ENCODE measurements at places on chromosomes 2 and 18. TPM values are rescaled to one million over a fixed set of nuclear protein-coding genes. Genes with fewer than 3 reads are reported as not detected.

DNA sequence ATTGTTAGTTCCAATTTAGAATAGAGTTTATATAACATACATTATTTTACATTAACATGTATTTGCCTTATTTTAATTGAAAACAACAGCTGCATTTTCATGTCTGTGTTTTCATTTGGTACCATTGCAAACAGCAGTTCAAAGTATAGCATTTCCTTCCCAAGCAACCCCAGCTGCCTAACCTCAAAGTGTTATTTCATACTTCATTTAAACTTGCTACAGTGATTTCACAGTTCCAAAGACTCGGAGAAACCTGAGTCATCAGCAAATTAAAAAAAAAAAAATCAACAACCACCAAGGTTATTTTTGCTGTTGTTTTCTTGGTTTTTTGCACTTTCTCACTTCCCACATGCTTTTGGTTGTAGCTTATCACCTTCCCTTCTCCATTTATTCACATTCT lies 236.5 kb upstream of the SPHKAP start:
- DNase-seq: no peak
- H3K27me3 ChIP-seq: no peaks in the 10 kb centered on the region
- no peak overlapping the region for H3K4me3 ChIP-seq
- H3K36me3 ChIP-seq: no peaks in the 10 kb centered on the region
- H3K27ac ChIP-seq: no peak overlapping the region

- no peaks in the 10 kb centered on the region for H3K4me1 ChIP-seq
- no peaks in the 10 kb centered on the region for H3K36me3 ChIP-seq
- H3K27ac ChIP-seq: no peak overlapping the region
These were observed 55.7 kb upstream of the SLC39A10 start for GRCh38 chr2:195601361-195601760.

- peaks cover 10% of the 10 kb centered on the region for H3K36me3 ChIP-seq
- no peaks in the 10 kb centered on the region for H3K4me1 ChIP-seq
- no peaks in the 10 kb centered on the region for H3K27me3 ChIP-seq
These were observed 42.3 kb downstream of the DARS1 start for GRCh38 chr2:135942936-135943688.

- no peak for DNase-seq
- peaks cover 6% of the 10 kb centered on the region for H3K4me1 ChIP-seq
- H3K4me3 ChIP-seq: no peak overlapping the region
- no peaks in the 10 kb centered on the region for H3K27me3 ChIP-seq
- no peak overlapping the region for H3K27ac ChIP-seq
These were observed 190.6 kb downstream of the TPGS2 start for GRCh38 chr18:36638224-36638623.

DNA sequence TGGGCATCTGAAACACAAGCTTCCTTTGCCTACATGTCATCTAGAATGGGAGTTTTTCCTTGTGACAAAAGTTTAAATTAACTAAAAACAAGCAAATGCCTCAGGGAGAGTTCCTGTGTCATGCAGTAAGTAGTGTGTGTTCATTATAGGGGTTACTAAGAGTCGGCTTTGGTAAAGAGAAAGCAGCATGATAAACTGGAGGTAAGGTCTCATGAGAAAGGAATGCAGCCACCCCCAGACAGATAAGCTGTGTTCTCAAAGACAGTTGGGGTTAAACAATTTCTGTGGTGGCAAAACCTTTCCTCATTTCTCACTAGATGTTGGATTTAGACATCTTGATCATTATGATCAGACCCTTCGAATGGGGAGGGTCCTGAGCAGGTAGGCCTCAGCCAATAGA lies 129.7 kb downstream of the MAP4K4 start:
- H3K27me3 ChIP-seq: no peaks in the 10 kb centered on the region
- H3K4me1 ChIP-seq: peaks cover 80% of the 10 kb centered on the region
- no peaks in the 10 kb centered on the region for H3K36me3 ChIP-seq
- DNase-seq: no peak

The CYP26B1 gene
- 2.3 TPM for total RNA-seq

The THUMPD2 gene
- total RNA-seq: 5.6 TPM

The GNAL gene
- total RNA-seq: 2.9 TPM

Measured in heart left ventricle (tissue), 16 donors.